ENCODE measurements at places on chromosomes 6 and 20. TPM values are rescaled to one million over a fixed set of nuclear protein-coding genes. Genes with fewer than 3 reads are reported as not detected.
A peak's percentile ranks its signal among the peaks of the same experiment; 100 is the strongest.

DNA sequence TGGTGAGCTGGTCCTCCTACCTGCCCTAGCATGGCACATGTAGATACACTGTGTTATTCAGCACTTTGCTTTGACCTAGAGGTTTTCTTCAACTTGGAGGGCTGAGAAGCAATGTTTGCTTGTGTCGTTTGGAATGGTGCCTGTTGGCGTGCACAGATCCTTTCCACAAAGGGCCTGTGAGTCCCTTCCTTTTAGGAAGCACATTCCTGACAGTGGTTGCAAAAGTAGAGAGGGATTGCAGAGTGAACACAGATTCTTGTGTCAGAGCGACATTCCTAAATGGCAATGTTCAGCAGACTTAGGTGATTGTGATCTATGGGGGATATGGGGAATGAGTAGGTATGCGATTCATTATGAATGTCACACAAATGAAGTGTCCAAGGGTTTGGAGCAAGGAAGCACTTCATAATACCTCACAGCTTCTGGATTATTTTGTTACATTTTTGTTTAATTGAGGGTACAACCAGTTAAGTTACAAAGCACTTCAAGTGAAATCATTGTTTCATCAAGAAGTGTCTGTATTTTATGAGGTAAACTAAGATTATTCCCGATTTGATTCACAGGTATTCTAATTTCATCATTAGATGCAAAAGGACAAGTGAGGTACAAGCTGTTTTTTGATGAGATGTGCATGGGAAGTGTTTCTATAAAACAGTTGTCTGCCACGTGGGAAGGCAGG, 713 bp upstream of the RNF144B start:
- no peak for DNase-seq

DNA sequence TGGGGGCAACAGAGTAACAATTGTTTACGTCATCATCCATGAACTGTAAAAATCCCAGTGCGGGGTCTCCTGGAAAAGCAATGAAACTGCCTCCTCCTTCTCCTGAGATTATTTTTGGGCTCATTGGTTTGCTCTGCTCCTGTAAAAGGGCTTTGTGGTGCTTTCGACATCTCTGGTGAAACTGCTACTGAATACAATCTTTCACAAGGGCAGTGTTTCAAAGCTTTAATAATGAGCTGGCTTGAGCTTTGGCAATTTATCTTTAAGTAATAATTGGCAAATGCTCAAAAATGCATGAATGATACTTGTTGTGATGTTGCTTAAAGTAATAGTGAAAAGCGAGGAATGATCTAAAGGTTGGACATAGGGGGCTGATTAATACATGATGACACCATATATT, 43.5 kb upstream of the ENPP1 start:
- DNase-seq: no peak

DNA sequence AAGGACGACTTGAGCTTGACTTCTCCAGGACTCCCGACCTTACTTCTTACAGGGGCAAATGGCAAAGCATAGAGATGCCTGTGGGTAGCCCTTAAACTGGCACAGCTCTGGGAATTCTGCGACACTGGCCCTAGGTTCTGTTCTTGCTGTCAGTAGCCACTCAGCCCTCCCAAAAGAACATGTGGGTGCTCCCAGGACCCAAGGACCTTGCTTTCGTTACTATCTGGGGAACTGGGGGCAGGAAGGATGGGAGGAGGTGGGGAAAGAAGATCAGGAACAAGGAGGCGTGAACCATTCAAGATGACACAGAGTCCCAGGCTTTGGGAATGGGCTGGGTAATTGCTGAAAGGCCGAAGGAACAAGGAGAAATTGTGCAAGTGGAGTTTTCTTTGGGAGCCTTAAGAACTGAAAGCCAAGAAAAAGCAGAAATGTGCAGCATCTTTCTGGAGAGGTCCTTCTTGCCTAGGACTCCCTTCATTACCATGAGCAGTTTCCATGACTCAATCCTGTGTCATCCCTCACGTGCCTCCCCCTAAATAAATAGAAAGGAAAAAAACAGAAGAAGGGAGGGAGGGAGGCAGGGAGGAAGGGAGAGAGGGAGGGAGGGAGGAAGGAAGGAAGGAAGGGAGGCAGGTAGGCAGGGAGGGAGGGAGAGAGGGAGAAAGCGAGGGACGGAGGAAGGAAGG, 284.6 kb upstream of the FOXQ1 start:
- no peak for DNase-seq

GRCh38 chr6:150038202-150039062, 13.1 kb upstream of the RAET1L start:
- no peak for DNase-seq

DNA sequence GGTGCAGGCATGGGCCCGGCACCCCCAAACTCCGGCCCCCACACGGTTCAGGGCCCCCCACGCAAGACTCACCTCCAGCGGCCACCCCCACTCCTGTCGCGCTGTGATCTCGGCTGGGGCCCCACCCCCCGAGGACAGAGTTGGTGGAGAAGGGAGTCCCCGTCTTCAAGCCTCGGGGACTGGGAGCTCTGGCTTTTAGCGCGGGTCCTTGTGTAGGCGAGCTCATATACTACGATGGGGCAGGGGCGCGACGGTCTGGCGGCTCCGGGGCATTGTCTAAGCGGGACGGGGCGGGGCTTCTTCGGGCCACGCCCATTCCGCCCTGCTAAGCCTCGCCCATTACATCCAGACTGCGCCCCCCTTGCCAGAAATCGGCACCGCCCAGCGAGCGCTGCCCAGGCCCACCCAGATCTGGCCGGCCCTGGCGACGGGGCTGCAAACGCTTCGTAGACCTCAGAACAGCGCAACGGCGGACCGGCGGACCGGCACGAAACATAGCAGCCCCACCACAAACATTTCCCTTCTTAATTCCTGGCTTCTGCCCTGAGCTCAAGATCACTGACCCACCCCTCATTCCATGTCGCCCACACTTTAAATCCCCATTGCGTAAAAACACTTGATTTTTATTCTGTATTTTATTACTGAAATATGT, 1.0 kb upstream of the DDAH2 start:
- peak; percentile 92 for DNase-seq

GRCh38 chr6:87723170-87724078, 21.4 kb upstream of the AKIRIN2 start:
- no peak for DNase-seq

GRCh38 chr6:88013015-88013414, 34.6 kb upstream of the SPACA1 start:
- no peak for DNase-seq

- DNase-seq: no peak
Observed at GRCh38 chr20:40848096-40848495, 159.1 kb upstream of the MAFB start.

- DNase-seq: no peak
Observed at GRCh38 chr20:54938707-54939106, 463.3 kb downstream of the DOK5 start.

- no peak for DNase-seq
Observed at GRCh38 chr6:167757821-167758220, 68.9 kb upstream of the AFDN start.

GRCh38 chr6:3345836-3346235, 87.1 kb downstream of the PSMG4 start:
- DNase-seq: no peak

The IRF4 gene
- 6.2 TPM for total RNA-seq

The B3GAT2 gene
- total RNA-seq: 0.59 TPM

The GGTLC1 gene
- total RNA-seq: not detected

Data from skin of body (tissue), 3 donors.